ENCODE measurements at places on chromosomes 1 and 21. TPM values are rescaled to one million over a fixed set of nuclear protein-coding genes. Genes with fewer than 3 reads are reported as not detected.

The RHOU gene
- 0.61 TPM for total RNA-seq

The OR13G1 gene
- not detected for total RNA-seq

The TLR5 gene
- 0.80 TPM for total RNA-seq

The PCP4L1 gene
- not detected for total RNA-seq

The CFHR5 gene
- not detected for total RNA-seq

The S100A13 gene
- total RNA-seq: 7.0 TPM

The LRRC39 gene
- total RNA-seq: 0.82 TPM

The RSRP1 gene
- total RNA-seq: 160 TPM

The OBSCN gene
- 10.4 TPM for total RNA-seq

The SYPL2 gene
- total RNA-seq: not detected

The PIGR gene
- 0.06 TPM for total RNA-seq

The EGLN1 gene
- total RNA-seq: 22.3 TPM

The CA14 gene
- total RNA-seq: not detected

The DYRK3 gene
- total RNA-seq: 9.5 TPM

The DNAJB4 gene
- 11.5 TPM for total RNA-seq

The SRSF4 gene
- 145 TPM for total RNA-seq

The WDR4 gene
- 39.7 TPM for total RNA-seq

The HES2 gene
- 0.52 TPM for total RNA-seq

Measured in activated CD8-positive, alpha-beta memory T cell treated with anti-CD3 and anti-CD28 coated beads, Interleukin-2, amount 10 ng/mL, durations not matched to agents 7 days and 5 days (primary cell).